ENCODE measurements at places on chromosomes 5 and 9. TPM values are rescaled to one million over a fixed set of nuclear protein-coding genes. Genes with fewer than 3 reads are reported as not detected.

GRCh38 chr9:122097679-122098315, 4.7 kb upstream of the TTLL11 start:
- H3K27ac ChIP-seq: no peak overlapping the region
- H3K4me1 ChIP-seq: peaks cover 18% of the 10 kb centered on the region
- no peaks in the 10 kb centered on the region for H3K27me3 ChIP-seq
- no peaks in the 10 kb centered on the region for H3K36me3 ChIP-seq
- H3K4me3 ChIP-seq: no peak overlapping the region

GRCh38 chr9:13144166-13144775, 135.2 kb downstream of the MPDZ start:
- H3K36me3 ChIP-seq: no peaks in the 10 kb centered on the region
- no peak for DNase-seq
- no peaks in the 10 kb centered on the region for H3K27me3 ChIP-seq
- no peaks in the 10 kb centered on the region for H3K4me1 ChIP-seq

DNA sequence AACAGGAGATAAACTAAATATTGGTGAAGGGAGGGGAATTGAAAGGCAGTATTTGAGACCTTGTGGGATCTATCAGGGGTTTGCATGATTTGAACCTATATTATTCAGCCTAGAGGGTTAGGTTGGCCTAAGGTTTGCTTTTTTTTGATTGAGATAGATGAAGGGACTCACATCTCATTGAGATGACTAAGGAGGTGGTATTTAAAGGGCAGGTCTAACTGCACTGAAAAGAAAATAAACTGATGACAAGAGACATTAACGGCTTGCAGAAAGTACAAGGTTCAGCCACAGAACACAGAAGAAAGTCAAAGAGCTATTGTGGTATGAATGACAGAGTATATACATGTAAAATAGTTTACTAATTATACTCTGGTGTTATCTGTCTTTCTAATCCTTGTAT, 412.7 kb downstream of the CDH10 start:
- no peak overlapping the region for H3K4me3 ChIP-seq
- H3K27me3 ChIP-seq: no peaks in the 10 kb centered on the region
- no peaks in the 10 kb centered on the region for H3K36me3 ChIP-seq
- DNase-seq: no peak

DNA sequence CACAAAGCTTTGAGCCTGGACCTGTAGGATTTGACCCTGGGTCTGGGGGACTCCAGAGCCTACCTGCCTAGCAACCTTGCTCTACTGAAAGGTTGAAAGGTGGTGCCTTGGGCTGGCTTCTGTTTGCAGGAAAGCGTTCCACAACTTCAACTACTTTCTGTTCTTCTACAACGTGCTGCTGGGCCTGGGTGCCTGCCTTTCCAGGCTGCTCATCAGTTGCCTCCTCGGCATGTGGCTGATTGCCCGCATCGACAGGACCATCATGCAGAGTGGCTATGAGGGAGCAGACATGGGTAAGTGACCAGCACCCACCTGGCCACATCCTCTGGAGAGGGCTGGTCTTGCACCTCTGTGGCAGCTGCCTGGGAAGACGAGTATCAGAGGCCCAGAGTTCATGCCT, 13.6 kb upstream of the CCDC180 start:
- no peaks in the 10 kb centered on the region for H3K4me1 ChIP-seq
- no peak overlapping the region for H3K4me3 ChIP-seq
- H3K27ac ChIP-seq: no peak overlapping the region
- no peak for DNase-seq
- H3K27me3 ChIP-seq: no peaks in the 10 kb centered on the region

DNA sequence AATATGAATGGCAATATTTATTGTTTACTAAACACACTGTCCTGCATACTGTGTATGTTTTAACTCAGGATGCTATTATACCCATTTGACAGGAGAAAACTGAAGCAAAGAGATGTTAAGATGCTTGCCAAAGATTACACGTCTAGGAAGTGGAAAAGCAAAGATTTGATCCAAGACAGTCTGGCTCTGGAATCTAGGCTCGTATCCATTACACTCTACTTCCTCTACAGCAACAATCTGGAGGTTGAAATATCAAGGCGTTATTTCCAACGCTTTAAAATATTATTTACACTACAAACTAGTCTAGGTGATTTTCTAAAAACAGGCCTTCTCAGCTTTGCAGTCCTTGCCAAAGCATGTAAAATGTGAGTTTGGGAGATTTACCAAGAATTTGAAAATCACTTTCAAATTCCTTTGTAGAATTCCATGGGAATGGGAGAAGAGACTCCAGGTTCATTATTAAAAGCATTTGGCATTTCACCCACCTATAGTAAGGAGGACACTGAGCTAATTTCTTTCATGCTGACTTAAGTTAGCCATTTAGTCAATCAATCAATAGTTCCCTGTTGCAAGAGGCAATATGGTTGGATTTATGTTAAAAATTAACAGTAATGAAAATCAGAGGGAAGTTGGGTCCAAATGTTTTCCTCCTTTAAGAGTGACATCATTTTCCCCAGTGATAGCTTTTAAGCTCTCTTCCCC, 356.3 kb upstream of the SMARCA2 start:
- no peak overlapping the region for H3K27ac ChIP-seq
- H3K36me3 ChIP-seq: no peaks in the 10 kb centered on the region
- H3K4me1 ChIP-seq: no peaks in the 10 kb centered on the region
- DNase-seq: no peak

- no peaks in the 10 kb centered on the region for H3K4me1 ChIP-seq
- no peak overlapping the region for H3K4me3 ChIP-seq
- DNase-seq: no peak
- H3K27me3 ChIP-seq: no peaks in the 10 kb centered on the region
- H3K27ac ChIP-seq: no peak overlapping the region
Measured at GRCh38 chr9:86978922-86979474, 31.7 kb upstream of the GAS1 start.

ESM1 gene
- not detected for total RNA-seq
